ENCODE measurements at places on chromosomes 2 and 18.
A peak's percentile ranks its signal among the peaks of the same experiment; 100 is the strongest.

DNA sequence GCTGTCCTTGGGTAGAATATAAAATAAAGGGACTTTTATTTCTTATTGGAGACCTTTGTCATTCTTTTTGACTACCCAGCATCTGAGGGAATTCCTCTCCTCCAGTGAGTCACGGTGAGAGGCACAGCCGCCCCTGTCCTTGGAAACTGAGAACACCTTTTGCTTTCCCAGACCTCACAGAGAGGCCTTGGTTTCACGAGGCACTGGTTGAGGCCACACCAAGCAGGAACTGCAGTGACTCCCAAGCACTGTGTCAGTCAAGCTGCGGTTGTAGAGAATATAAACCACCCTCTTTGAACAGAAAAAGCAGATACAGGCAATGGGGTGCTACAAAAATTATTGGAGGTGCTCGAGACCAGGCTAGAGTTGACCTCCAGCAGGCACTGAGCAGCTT lies 16.4 kb downstream of the PRKAG3 start:
- no peak for DNase-seq

DNA sequence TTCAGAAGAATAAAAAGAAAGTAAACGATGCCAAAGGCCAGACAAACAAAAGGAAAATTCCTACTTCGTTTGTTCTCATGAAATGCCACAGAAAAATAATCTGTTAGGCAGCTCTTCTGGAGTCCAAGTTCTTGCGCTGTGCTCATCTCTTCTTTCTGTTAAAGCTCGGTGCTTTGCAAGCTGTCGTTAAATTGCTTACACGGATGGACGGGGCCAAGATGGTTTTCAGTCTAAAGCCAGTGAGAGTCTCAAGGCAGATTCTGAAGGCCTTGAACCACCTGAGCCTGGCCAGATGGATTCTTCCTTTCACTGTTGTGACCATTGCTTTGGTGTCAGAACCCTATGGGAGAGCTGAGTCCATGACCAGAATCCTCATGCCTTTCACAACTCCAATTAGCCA lies 97.6 kb upstream of the RMDN2 start:
- no peak for DNase-seq

DNA sequence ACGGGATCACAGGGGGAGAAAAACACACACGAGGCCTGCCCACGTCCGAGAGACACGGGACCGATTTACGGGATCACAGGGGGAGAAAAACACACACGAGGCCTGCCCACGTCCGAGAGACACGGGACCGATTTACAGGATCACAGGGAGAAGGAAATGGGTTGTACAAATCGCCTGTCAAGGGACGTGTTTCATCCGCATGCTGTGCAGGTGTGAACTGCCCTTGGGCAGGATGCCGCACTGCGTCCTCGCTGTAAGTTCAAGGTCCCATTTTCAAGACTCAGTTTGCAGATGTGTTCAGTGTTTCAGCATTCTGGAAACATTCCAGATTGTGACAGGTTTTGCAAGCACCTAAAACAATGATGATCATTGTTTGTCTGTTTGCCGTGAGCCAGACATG lies 2.3 kb upstream of the KCNG2 start:
- no peak for DNase-seq

DNA sequence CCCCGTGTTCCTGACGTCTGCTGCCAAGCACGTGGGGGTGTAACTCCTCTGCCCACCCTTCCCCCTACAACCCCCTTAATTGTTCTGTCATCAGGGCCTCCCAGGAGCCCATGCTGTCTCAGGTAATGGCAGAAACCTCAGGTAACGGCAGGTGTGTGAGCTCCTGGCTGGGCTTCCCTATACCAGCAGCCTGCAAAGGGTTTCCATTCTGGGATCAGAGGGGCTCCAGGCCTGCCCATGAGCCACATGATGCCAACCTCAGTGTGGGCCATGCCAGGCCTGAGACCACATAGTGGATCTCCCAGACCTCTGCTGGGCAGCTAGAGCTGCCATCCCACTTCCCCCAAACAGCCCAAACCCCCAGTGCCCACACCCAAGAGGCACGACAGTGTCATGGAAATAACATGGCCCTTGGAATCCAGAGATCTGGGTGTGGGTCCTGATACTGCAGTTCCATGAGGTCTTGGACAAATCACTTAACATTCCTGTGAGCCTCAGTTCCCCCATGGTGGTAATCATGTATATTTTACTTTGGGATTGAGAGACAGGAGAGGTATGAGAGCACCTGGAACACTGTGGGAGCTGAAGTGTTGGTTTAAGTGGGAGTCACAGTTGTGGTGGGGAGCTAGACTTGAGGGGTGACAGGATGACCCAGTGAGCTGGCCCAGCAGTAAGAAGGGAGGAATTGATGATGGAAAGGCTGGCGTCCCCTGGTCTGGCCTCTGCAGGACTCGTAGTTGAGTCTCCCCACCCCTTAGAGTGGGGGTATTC lies 59.6 kb downstream of the ATOH8 start:
- no peak for DNase-seq

DNA sequence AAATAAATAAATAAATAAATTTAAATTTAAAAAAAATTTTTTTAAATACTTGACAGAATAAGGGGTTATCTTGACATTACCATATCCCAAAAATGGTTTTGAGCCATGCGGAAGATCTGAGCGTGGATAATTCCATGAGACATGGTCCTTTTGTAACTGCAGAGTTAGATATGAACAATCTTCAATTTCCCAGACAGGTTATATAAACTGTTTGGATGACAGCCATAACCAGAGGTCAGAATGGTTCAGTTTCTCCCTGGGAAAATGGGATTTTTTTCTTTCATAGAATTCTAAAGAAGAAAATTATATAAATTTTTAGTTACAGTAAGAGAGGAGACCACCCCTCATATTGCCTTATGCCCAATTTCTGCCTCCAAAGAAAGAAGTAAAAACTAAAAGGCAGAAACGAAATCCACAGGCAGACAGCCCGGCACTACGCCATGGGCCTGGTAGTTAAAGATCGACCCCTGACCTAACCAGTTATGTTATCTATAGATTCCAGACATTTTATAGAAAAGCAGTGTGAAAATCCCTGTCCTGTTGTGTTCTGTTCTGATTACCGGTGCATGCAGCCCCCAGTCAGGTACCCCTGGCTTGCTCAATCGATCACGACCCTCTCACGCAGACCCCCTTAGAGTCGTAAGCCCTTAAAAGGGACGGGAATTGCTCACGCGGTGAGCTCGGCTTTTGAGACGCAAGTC lies 3.0 kb downstream of the GALM start:
- no peak for DNase-seq

GRCh38 chr2:54438271-54438670 lies 17.9 kb upstream of the SPTBN1 start:
- DNase-seq, result no peak

- DNase-seq, result no peak
These were observed 7.6 kb downstream of the ITM2C start for GRCh38 chr2:230872151-230872967.

GRCh38 chr18:67794521-67794920 lies 278.0 kb upstream of the DSEL start:
- DNase-seq, result no peak

DNA sequence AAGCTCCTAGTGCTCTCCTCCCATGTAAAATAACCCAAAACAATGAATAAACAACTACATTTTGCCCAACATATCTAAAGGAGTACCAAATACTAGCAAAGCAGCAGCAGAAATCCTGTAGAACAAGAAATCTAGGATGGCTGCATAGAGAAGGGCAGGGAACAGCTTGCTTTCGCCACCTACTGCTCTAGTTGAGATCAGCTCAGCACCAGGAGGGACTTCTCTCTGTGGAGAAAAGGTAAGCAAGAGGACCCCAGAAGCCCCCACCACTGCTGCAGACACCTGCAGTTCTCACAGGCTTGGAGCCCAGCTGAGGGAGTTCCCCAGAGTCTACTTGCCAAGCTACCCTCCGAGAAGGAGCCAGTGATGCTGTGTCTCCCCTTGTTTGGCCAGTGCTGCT lies 243.0 kb upstream of the CHST9 start:
- DNase-seq, result no peak

- no peak for DNase-seq
These were observed 17.7 kb upstream of the NFE2L2 start for GRCh38 chr2:177282181-177282641.

GRCh38 chr18:3448838-3449511 lies 997 bp upstream of the TGIF1 start:
- DNase-seq, result peak; percentile 77

- no peak for DNase-seq
These were observed 593 bp upstream of the ACTR2 start for GRCh38 chr2:65227020-65227455.

GRCh38 chr2:176589287-176589686 lies 320.0 kb downstream of the MTX2 start:
- no peak for DNase-seq

- DNase-seq, result no peak
These were observed 286.4 kb downstream of the TXNL1 start for GRCh38 chr18:56351911-56352500.

GRCh38 chr2:220341014-220341413 lies 713.6 kb downstream of the SLC4A3 start:
- DNase-seq, result no peak

DNA sequence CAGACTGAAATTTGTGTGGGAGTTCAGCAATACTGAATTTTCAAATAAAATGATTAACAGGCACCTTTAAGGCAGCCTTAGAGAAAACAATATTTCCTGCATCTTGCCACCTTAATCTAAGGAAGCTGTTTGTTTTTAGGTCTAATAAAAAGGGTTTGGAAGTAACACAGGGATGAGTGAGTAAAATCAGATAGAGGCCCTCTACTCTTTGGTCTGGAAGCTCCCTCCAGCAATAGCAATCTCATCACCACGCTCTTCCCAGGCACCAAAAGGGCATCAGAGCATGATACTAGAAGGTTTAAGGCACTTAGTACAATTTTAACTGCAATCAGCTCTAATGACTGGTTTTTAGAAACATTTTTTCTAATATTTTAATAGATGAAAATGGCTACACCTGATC lies 155.6 kb downstream of the VWC2L start:
- DNase-seq, result no peak

GRCh38 chr18:48324651-48325050 lies 84.5 kb downstream of the ZBTB7C start:
- DNase-seq, result no peak

- DNase-seq, result no peak
These were observed 48.3 kb upstream of the ZFP36L2 start for GRCh38 chr2:43274721-43275120.

DNA sequence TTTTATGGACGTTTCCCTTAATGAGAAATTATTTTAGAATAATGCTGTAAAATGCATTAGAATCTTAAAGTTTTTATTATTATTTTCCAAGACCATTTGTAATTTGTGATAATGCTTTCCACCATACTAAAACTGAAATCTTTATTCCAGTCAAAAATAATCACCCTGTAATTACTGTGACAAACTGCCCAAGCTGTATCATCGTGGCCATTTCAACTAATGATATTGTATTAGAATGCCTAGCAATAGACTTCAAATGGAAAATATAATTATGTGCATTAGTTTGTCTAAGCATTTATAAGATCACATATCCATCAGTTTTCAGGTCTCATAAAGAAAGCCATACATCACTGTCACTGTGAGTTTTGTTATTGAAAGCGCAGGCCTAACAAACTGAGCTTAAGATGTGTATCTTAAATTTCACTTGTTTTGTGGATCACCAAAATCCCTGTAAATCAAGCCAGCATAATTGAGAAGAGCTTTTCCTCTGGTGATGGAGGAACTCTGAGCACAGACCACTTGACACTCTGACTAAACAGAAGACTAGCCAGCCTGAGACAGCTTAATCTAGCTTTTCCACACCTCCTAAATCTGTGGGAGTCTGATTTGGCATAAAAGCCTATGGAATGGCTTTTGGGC lies 1312.2 kb upstream of the ACVR2A start:
- DNase-seq, result no peak

DNA sequence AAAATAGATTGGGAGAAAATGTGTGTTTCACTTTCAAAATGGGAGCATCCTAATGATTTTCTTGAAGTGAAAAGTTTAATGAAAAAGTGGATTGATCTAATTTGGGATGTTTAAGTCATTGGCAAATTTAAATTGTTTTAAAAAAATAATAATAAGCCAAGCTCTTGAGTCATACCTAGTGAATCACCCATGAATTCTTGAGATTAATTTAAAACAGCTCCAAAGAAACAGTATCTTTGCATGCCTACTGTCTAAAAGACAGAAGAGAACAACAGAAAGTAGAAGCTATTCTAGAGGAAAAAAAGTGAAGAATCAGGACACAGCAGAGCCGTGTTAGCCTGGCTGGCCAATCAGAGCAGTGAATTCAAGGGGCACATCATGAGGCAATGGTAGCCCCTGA lies 7.7 kb downstream of the ACVR1C start:
- DNase-seq, result no peak

- no peak for DNase-seq
These were observed 130.9 kb upstream of the ITGA6 start for GRCh38 chr2:172296267-172297046.

GRCh38 chr2:180747728-180748127 lies 232.7 kb upstream of the UBE2E3 start:
- DNase-seq, result no peak

DNA sequence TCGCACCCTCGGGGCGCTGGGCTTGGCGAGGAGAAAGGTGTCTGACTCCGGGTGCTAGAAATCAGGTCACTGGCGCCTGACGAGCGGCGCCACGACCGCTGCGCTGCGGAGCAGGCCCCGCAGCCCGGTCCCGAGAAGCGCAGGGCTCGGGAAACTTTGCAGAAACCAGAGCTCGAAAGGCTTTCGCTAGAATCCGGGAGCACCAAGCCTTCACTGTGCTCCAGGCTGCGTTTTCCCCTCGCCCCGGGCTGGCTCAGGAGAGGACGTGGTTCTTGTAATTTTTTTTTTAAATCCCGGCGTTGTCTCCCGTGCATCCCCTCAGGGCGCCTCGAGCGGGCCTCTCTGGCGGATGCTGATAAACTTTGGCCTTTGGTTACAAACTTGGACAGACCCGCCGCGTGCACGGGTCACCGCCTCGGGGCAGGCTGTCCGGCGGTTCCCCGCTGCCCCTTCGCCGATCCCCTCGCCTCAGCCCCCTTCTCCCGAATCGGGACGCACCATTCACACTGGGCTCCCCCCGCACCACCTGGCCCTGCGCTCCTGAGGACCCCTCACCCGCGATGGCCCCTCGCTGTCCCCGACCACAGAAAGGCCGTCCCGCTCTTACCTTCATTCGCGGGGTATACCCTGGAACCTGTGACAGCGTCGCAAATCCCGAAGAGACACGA lies 419 bp downstream of the EPHA4 start:
- DNase-seq, result peak; percentile 25

Measured in activated naive CD4-positive, alpha-beta T cell (primary cell).